ENCODE measurements at places on chromosomes 3 and 15.

GRCh38 chr3:11523572-11524101, 120.1 kb downstream of the VGLL4 start:
- DNase-seq: no peak

- no peak for DNase-seq
Observed at GRCh38 chr3:103057003-103057402, 622.2 kb downstream of the ZPLD1 start.

- DNase-seq: no peak
Observed at GRCh38 chr3:72309661-72310418, 524.9 kb upstream of the PROK2 start.

- no peak for DNase-seq
Observed at GRCh38 chr3:190531406-190531805, 17.5 kb downstream of the IL1RAP start.

- no peak for DNase-seq
Observed at GRCh38 chr3:107781253-107781652, 258.5 kb downstream of the BBX start.

DNA sequence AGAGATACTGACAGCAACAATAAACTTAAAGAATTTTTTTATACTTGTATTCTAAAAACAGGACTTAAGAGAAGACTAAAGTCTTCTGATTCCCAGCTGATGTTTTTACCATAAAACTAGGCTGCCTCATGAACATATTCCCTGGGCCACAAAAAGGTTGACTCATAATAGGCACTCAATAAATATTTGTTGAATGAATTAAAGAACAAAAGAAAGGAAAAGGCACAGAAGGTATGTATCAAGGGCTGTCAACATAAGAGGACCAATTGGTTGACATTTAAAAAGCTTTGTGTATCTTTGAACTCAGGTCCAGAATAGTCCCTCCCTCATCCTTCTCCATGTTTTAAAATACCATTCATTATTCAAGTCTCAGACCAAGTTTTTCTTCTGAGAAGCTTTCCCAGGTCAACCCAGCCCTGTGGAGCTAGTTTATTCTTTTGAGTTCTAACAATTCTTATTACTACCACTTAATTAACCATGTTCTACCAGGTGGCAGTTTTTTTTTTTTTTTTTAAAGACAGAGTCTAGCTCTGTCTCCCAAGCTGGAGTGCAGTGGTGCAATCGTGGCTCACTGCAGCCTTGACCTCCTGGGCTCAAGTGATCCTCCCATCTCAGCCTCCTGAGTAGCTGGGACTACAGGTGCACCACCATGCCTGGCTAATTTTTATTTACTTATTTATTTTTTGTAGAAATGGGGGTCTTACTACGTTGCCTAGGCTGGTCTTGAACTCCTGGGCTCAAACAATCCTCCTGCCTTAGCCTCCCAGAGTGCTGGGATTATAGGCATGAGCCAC, 17.5 kb upstream of the ARHGEF3 start:
- no peak for DNase-seq

GRCh38 chr3:43288366-43288765, 2.0 kb downstream of the SNRK start:
- DNase-seq: no peak

GRCh38 chr15:51585986-51586385, 36.6 kb downstream of the DMXL2 start:
- DNase-seq: no peak

GRCh38 chr15:88918738-88919137, 5.6 kb upstream of the MFGE8 start:
- no peak for DNase-seq

GRCh38 chr3:98259-98654, 98.3 kb upstream of the CHL1 start:
- no peak for DNase-seq

- DNase-seq: no peak
Observed at GRCh38 chr3:88188436-88188835, 38.7 kb downstream of the C3orf38 start.

GRCh38 chr3:188259596-188259995, 105.6 kb downstream of the LPP start:
- DNase-seq: no peak

GRCh38 chr3:190586631-190587011, 72.7 kb downstream of the IL1RAP start:
- DNase-seq: no peak

DNA sequence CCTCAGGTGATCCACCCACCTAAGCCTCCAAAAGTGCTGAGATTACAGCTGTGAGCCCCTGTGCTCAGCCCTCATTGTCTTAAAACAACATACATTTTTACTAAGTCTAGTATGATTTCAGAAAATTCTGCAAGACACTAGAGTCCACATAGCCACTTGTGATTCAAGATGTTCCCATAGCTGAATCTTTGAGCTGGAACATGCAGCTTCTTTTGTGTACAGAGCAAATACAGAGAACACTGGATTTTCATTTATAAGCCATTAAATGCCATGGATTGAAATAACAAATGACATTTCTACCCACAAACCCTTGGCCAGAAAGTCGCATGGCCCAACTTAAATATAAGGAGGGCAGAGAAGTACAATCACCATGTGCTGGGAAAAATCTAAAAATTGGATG, 1489.2 kb upstream of the GBE1 start:
- no peak for DNase-seq

DNA sequence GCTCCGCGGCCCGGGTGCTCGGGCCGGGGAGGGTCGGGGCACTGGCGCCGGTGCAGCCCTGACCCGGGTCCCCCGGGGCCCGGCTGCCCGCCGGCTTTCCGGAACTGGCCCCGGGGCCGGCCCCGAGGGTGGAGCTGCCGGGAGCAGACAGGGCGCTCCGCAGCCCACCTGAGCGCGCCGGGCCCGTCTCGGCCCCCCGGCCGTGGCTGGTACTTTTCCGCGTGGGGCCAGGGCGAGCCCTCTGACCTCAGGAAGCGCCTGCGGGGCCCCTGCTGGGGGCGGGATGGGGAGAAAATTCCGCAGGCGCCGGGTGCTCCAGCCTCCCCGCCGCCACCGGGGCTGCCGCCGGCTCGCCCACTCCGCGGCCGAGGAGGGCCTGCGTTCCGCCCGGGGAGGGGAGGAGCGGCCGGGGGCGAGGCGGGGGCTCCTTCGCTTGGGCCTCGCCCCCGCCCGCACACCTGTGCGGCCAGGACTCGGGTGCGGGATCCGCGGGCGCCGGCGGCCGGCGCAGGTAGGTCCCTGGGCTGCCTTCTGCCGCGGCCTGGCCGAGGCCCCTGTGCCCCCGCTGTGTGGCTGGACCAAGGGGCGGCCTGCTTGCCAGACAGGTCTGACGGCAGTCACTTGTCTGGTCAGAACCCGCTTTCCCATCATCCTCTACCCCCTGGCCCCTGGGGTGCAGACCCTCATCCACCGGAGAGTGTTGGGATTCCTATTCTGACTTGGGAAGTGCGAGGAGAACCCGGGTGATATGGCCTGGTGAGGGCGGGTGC, 3.5 kb downstream of the FURIN start:
- DNase-seq: no peak

DNA sequence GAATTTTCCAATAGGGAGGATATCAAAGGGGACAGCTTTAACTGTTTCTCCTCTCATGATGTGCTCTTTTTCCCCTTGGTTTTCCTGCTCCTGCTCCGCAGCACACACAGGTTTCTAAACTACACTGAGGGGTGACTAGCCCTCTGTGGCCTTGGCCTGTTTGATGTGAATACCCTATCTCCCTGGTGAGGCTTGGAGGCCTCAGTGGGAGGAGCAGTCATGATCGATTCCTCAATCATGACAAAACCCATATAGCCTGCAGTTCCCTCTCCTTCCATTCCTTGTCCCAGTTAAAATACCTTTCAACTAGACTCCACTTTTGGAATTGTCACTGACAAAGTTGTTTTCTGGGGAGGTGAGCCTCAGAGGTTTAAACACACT, 24.0 kb upstream of the USP3 start:
- DNase-seq: no peak

GRCh38 chr3:31371484-31372177, 161.1 kb upstream of the STT3B start:
- DNase-seq: no peak

GRCh38 chr3:96657710-96658109, 156.7 kb upstream of the EPHA6 start:
- DNase-seq: no peak

DNA sequence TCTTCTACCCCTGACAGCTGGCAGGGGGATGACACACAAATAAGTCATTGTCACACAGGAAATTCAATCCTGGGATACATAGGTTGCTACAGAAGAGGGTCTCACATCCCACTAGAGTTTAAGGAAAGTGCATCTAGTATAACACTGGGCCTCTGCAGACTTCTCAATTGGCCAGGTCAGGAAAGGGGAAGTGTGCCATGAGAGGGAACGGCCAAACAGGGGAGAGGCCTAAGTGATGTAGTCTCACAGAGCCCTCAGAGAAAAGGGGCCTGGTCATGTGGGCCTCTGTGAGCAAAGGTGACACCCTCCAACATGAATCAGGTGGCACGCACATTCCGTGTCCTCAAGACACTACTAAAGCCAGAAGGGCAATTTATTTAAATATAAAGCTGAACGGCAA, 11.2 kb downstream of the ZXDC start:
- DNase-seq: no peak

DNA sequence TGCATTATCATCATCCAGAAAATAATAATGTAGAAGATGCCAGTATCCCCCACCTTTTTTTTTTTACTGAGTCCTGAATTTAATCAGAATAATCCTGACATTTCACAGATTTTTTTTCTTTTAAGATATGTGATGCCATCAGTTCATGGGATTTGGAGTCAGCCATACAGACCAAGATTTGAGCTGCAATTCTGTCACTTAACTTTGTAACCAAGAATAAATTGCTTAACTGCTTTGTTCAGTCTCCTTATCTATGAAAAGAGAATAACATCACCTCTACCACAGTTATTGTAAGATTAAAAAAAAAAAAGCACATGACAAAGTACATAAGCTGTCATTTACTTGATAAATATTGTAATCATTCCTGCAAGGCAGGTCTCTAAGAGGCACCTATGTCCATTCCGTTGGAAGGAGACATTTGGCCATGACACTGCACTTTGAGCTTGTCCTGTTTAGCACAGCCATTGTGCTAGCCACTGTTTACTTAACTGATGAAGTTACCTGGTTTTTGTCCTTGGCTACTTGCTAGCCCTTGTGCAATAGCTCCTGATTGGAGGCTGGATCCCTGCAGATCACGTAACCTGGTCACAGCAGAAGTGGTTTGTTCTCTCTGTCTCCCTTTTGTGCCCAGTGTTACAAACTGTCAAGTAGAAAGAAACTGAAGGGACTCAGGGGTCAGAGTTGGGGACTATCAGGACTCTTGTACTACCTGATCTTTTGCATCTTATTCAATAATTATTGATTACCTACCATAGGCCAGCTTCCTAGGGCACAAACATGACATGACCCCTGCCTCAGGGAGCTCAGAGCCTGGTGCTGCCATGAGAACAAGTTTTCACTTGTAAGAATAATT, 306.0 kb downstream of the WDR72 start:
- no peak for DNase-seq

DNA sequence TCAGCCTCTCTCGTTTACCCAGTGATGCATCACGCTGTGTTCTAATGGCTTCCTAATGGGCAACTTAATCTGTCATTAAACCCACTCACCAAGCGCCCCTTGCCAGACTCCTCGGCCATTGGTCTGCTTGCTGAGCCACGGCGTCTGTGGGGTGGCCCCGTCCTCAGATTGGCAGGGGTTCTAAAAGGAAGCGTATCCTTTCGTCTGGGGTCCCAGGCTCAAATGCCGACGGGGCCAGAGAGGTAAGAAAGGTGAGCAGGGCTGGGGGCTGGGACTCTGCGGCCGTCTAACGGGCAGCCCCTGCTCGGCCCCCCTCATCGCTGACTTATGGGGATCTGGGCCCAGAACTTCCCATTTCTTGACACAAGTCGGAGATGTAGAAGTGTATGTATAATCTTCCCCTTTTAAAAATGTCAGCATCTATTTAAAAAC, 315.1 kb upstream of the PROK2 start:
- DNase-seq: no peak

- DNase-seq: no peak
Observed at GRCh38 chr15:85381850-85382751, 1.7 kb downstream of the AKAP13 start.

- no peak for DNase-seq
Observed at GRCh38 chr15:68059630-68060029, 5.5 kb downstream of the PIAS1 start.

GRCh38 chr3:14305324-14305723, 97.1 kb upstream of the SLC6A6 start:
- no peak for DNase-seq

DNA sequence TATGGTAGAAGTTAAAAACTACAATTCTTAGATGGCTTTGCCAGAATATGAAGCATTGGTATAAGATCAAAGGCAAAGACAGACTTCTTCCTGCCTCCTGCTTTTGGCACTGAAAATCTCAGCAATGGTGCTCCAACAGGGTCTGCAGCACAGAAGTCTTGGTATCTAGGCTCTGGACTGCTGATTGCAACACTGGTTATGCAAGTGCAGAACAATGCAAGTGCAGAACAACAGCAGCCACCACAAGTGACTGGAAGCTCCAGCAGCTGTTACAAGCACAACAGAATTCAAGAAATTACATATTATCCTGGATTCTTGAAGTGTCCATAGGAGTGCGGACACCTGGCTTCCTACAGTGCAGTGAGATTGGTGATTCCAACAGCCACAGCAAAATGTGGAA, 33.7 kb downstream of the ZBTB20 start:
- DNase-seq: no peak

- no peak for DNase-seq
Observed at GRCh38 chr15:77506311-77507142, 85.8 kb downstream of the HMG20A start.

DNA sequence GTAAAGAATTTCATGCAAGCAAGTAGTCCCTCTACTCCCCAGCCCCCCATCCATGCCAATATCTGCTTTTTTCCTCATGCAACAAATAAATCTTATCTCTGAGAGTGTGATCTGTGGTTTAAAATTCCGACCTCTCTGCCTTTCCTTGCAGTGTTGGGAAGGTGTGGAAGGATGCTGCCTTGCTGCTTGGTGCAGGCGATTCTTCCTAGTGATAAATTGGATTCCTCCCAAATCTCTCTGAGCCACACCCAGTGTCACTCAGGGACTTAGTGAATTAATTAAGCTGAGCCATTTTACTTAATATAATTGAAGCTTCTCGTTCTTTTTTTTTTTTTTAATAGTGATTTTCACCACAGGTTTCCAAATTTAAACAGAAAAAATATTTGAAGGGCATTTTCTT, 3.4 kb downstream of the GAP43 start:
- DNase-seq: no peak

Measured in activated CD4-positive, alpha-beta T cell treated with anti-CD3 and anti-CD28 coated beads for 24 hours (primary cell).